ENCODE measurements at places on chromosomes 2 and 18. TPM values are rescaled to one million over a fixed set of nuclear protein-coding genes. Genes with fewer than 3 reads are reported as not detected.

DNA sequence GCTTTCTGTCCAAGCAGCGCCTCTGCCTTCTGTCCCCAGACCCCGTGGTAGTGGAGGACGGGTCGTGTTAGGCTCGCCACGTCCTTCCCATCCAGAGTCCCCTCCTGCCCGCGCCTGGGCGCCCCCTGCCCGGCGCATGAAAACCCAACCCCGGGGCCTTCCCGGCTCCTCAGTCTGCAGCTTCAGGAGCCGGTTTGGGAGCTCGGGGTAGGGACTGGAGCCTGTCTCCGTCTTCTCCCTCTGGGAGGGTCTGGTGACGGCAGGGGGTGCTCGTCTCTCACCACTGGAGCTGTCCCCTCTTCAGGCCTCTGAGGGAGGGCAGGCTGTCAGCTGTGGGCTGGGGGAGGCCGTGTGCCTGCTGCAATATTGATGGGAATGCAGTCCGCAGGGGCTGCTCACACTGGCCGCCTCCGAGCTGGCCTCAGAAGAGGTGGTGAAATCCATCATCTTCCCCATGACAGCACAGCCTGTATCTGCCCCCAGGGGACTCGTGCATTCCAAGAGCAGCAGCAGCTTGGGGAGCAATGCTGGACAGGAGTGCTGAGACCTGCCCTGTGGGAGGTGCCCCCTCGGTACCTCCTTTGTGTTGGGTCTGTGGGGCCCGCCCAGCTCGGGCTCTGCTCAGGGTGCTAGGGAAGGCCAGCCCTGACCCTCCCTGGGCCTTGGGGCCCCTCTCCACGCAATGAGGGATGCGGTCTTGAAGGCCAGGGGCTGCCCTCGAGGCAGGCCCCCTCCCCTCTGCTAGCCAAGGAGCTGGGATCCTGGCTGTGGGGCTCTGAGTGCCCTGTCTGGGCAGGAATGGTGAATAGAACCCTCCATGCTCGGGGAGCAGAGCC is 17.8 kb upstream of the KLHL30 start:
- DNase-seq, result no peak

DNA sequence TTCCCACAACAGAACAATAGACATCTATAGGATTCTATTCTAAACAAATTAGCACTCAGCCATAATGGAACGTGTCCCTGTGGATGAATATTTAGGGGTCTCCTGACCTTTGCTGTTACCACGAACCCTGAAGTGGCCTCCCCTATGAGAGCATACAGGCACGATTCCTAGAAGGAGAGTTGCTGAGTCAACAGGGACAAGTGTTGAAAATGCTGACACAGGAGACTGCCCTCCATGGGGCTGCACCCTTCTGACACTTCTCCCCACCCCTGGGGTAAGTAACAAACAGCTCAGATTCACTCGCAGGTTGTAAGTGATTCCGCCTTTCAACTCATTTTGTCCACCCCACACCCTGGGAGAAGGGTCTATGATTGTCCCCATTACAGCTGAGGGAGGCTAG is 14.1 kb upstream of the STK25 start:
- DNase-seq, result no peak

DNA sequence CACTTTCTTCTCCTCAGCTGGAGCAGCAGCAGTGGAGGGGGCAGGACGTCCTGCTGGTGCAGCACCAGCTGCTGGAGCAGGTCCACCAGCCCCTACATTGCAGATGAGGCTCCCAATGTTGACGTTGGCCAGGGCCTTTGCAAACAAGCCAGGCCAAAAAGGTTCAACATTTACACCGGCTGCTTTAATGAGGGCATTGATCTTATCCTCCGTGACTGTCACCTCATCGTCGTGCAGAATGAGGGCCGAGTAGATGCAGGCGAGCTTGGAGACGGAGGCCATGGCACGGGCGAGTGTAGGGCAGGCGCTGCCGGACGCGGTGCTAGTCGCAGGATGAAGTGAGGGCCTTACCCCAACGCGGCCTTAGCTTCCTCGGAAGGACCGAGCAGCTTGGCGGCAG is 12.5 kb downstream of the HOXD1 start:
- no peak for DNase-seq

DNA sequence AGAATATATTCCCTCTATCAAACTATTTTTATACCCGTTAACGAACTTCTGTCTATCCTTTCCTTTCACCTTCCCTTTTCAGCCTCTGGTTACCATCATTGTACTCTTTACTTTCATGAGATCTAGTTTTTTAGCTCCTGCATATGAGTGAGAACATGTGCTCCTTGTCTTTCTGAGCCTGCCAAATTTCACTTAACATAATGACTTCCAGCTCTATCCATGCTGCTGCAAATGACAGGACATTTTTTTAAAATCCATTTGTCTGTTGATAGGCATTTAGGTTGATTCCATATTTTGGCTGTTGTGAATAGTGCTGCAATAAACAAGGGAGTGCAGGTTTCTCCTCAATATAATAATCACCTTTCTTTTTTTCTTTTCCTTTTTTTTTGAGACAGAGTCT is 8.2 kb upstream of the CCDC195 start:
- DNase-seq, result no peak

- DNase-seq, result no peak
Observed at GRCh38 chr2:27606611-27607010, 22.2 kb downstream of the CCDC121 start.

GRCh38 chr2:174608866-174609214 is 11.2 kb upstream of the WIPF1 start:
- DNase-seq, result no peak

GRCh38 chr2:237475704-237476141 is 11.3 kb upstream of the MLPH start:
- no peak for DNase-seq

DNA sequence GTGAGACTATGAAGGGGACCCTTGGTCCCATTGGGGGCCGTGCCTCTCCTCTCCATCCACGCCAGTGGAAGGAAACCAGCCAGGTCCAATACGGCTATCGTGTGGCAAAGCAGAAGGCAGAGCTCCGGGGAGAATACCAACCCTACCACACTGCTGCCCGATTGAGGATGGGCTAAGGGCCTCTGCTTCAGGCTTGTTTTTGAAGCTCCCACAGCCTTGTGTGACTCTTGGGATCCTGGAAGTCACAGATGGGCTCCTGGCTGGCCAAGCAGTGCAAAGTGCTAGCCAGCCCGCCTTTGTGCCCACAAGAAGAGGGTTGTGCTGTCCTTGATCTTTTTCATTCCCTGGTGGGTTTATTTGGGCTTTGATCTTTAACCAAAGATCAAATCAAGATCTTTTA is 70.6 kb upstream of the ID2 start:
- DNase-seq, result no peak

- peak; percentile 79 for DNase-seq
Observed at GRCh38 chr2:121810959-121811853, 55.8 kb downstream of the TSN start.

Gene CDH7
- 17.2 TPM for polyA plus RNA-seq

Gene MC2R
- not detected for polyA plus RNA-seq

Gene C2orf66
- polyA plus RNA-seq, result 0.98 TPM

GRCh38 chr2:227720680-227721079 is 2.9 kb upstream of the SLC19A3 start:
- DNase-seq, result no peak

Data from left kidney (tissue), 8 donors.